ENCODE measurements at places on chromosomes 11 and 22.

- DNase-seq: no peak
Measured at GRCh38 chr11:12810568-12810894, 136.3 kb downstream of the TEAD1 start.

- DNase-seq: no peak
Measured at GRCh38 chr11:115391598-115391997, 112.6 kb downstream of the CADM1 start.

DNA sequence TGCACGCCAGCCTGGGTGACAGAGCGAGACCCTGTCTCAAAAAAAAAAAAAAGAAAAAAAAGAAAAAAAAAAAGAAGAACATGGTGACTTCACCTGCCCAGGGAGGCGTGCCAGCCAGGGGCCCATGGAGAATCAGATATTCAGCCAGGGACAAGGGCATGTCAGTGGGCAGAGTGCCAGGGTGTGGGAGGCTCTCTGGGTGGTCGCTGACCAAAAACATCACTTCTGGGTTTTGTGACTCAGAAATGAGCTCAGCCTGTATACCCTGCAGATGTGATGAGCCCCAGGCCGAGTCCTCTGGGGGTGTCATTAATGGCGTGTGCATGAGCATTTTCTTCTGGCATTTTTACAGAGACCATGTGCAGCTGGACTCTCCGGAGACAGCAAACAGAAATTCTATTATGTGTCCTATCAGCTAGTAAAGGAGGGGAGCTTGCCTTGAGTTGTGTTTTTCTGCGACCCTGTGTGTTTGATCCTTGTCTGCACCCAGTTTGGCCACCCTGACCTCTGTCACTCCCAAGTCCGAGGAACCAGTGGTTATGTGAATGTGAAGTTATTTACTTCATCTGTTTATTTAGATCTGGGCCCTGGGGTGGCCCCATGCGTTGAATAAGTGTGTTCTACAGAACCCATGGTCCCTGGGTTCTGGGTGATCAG, 53.6 kb downstream of the BCR start:
- no peak for DNase-seq

DNA sequence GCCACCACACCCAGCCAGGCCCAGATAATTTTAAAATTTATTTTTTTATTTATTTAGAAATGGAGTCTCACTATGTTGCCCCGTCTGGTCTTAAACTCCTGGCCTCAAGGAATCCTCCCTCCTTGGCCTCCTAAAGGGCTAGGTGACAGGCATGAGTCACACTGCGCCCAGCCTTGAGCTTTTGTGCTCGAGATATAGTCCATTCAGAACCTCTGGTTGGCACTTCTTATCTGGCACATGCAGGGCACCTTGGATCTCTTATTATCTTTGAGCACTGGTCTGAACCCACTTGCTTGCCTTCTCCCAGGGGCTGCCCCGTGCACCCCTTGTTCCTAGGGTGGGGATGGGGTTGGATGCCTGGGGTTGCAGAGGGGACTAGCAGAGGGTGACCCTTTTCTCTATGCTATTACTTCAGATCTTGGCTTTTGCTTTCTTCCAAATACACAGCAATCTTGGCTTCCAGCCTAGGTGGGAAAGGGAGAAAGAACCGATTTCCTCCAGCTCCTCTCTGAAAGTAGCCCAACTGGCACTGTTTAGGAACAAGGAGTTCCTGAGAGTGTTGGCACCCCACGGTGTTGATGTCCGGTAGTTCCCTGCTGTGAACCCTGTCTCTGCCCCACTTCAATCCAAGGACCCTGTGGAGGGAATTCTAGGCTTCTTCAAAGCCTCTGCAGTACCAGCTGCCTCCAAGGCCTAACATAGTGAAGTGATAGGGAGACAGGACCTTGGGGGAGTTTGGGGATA, 1.3 kb upstream of the SLC3A2 start:
- DNase-seq: no peak

DNA sequence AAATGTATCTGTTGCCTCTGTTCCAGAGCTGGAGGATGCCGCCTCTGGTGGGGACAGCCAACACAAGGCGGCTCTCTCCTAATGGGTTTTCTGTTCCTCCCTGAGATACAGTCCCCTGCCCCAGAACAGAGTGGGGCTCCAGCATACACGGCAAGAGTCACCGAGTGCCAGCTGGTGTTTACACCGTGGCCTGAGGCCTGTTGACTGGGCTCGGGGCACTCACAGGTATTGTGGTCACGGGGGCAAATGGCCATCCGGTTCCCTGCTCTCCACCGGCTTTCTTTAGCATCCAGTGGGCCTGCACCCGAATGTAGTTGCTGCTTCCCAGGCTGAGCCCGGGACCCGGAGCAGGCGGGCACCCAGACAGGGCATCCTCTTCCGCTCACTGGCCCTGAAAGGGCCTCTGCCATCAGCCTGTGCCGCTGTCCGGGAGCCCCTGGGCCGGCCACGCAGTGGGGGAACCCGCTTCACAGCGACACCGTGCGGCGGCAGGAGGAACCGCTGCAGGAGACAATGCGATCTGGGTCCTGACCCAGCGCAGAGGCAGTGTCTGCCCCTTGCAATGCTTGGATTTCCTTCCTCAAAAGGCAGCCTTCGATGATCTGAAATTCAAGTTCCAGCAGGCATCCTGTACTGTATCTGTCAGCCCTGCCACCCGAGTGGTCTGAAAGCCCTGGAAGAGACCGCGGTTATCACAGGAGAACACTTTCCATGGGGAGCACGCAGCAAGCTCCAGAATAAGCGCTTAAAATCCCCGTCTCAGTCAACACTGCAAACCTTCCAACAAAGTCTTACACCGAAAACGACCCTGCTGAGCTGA, 859 bp upstream of the KRTAP5-5 start:
- peak; percentile 85 for DNase-seq

GRCh38 chr11:26297189-26297975, 34.5 kb upstream of the ANO3 start:
- DNase-seq: peak; percentile 9

- DNase-seq: no peak
Measured at GRCh38 chr22:43155789-43156188, 4.4 kb downstream of the TSPO start.

DNA sequence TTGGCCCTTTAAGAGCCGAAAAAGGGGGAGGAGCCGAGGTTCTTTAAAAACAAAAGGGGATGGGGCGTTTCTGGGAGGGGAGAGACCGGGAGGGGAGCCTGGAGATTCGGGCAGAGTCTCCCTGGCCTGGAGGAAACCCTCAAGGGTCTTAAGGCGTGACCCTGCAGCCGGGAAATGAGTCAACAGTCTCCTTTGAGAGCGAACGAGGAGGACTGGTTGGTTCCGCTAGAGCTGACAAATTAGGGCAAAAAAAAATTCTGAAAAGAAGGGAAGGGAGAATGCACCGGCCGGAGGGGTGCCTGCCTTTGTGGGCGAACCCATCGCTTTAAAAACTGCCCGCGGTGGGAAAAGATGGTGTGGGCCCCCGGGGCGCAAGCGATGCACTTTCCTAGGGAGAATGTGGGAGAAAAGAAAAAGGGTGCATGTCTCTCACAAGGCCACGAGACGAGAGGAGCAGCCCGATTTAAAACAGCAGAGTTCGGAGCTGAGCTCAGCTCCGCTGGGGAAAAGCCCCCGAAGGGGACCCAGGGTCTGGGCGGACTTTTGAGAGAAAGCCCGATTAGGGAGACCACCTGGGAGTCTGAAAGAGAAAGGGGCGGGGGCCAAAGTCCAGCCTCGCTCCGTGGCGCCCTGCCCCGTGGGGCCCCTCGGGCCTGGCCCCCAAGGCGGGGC, 874 bp downstream of the ZFTA start:
- peak; percentile 57 for DNase-seq

DNA sequence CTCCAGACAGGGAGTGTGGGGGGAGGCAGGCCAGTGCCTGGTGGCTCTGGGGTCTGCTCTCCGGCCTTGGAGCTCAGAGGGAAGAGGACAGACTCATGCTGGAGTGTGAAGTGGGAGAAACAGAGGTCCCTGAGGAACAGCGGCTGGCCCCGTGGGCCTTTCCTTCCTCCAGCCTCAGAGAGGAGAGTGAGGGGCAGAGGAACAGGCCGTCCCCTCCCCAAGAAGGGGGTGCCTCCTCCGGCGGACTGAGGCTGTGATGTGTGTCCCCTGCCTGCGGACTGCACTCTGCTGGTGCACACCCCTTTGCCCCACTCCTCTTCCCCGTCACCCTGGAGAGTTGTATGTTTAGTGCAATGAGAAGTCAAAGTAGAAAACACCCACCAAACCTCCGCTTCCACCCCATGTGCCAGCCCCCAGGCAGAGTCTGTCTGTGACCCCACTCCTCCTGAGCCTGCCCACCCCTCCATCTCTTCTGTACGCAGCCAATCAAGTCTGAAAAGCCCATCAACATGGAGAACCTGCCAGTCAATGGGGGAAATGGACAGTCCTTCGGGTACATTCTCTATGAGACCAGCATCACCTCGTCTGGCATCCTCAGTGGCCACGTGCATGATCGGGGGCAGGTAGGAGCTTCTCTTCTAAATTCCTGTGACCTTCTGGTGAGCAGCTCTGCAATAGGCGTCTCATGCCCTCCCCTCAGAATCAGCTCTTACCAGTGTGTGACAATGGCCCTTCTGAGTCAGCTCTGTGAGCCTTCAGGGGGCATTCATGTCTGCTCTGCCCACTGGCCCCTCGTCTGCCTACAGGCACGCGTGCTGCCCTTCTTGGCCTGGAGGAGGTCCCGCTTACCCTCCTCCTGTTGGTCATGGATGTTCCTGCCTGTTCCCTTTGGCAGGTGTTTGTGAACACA, 39.0 kb downstream of the GLB1L2 start:
- no peak for DNase-seq

DNA sequence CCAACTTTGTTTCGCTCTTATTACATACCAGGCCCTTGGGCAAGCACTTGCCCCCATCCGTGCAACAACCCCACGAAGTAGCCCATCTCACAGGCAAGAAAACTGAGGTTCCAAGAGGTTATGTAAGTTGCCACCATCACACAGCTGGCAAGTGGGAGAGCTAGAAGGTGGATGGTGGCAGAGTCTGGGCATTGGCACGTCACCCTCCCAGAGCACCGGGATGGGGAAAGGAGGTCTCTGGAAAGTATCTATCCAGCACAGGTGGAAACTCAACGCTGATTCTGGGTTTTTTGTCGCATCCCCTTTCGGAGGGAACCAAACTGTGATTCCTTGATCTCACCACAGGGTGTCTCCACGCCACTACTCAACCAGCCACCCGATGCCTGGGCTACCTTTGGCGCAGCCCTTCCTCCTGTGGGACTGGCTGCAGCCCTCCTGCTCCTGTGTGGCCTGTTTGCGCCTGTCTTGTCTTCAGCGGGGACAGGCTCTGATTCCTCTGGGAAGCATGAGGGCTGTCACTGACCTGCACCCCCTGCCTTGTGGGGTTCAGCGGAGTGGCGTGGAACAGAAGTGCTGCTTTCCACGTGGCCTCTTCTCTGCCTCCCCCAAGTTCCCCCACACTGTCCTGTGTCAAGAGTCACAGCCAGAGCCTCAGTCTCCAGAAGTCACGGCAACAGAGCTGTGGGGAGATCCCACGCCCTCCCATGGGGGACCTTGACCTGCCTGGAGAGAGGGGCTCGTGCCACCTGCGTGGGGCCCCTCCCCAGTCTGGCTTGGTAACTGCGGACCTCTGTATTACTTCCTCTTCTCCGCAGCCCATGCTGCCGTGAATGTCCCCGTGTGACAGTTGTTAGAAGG, 34.4 kb upstream of the TRIM29 start:
- DNase-seq: peak; percentile 65

DNA sequence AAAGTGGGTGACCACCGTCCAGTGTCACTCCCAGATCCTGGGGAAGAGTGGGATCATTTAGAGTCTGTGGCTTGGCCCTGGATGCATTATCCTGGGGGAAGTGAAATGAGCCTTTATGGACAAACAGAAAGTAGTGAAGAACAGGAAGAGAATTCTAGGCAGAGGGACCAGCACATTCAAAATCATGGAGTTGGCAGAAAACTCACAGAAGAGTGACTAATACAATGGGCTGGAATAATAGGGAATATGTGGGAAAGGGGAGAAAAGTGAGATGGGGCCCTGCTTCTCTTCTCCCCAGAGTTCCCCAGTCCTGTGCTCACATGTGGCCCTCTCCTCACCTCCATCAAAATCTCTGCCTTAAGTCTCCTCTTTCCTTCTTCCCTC, 84.3 kb downstream of the CCDC81 start:
- no peak for DNase-seq

DNA sequence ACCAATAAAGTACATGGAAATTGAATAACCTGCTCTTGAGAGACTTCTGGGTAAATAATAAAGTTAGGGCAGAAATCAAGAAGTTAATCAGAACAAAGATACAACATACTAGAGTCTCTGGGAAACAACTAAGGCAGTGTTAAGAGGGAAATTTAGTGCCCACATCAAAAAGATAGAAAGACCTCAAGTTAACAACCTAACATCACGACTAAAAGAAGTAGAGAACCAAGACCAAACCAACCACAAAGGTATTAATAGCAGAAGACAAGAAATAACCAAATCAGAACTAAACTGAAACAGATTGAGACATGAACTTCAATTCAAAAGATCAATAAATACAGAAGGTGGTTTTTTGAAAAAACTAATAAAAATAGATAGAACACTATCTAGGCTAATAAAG, 140.7 kb downstream of the JRKL start:
- no peak for DNase-seq

DNA sequence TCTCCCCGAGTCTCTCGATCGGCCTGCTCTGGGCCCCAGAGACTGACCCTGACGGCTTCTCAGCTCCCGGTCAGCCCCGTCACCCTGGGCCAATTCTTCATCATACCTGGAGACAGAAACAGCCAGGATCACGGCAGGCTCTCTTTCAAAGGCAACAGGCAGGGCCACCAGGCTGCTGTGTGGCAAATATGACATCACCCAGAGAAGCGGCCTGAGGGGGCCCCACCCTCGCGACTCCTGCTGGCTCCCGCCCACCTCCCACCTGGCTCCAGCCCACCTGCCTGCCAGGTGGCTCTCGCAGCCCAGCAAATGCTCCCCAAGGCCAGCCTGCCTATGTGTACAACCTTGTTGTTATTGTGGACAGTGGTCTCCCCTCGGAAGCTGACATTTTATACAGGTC, 24.9 kb upstream of the PACSIN2 start:
- no peak for DNase-seq

- DNase-seq: no peak
Measured at GRCh38 chr11:62577046-62577714, 3.5 kb upstream of the EEF1G start.

- DNase-seq: no peak
Measured at GRCh38 chr11:44952500-44953260, 2.0 kb upstream of the TP53I11 start.

Measured in neural crest cell (in vitro differentiated cells).